GM12878 (cell line): ENCODE measurements at places on chromosomes 16 and 17. TPM values are rescaled to one million over a fixed set of nuclear protein-coding genes. Genes with fewer than 3 reads are reported as not detected.

PDIA2 gene
- total RNA-seq = 0.32 and 0.36 TPM in 2 replicates

GRCh38 chr17:14580499-14580898 lies 279.6 kb downstream of the HS3ST3B1 start:
- H3K27me3 ChIP-seq = no peaks in the 10 kb centered on the region
- no peaks in the 10 kb centered on the region for H3K4me1 ChIP-seq
- no peak overlapping the region for H3K27ac ChIP-seq

- H3K27ac ChIP-seq = no peak overlapping the region
- H3K36me3 ChIP-seq = 0 out of 2 replicates have a peak, but pooled peaks cover 4% of the 10 kb centered on the region
- DNase-seq = no peak
- H3K4me1 ChIP-seq = peaks cover 44% of the 10 kb centered on the region
- no peak overlapping the region for H3K4me3 ChIP-seq
Measured at GRCh38 chr17:78763561-78763960, 18.5 kb downstream of the CYTH1 start.

GRCh38 chr17:29109477-29110371 lies 66.8 kb downstream of the PIPOX start:
- H3K4me3 ChIP-seq = no peak overlapping the region
- H3K36me3 ChIP-seq = peaks cover 8% of the 10 kb centered on the region; the same call in 1 of the 2 replicates
- no peak overlapping the region for H3K27ac ChIP-seq
- DNase-seq = no peak

MEFV gene
- 0.10 and 0.11 TPM in 2 replicates for total RNA-seq

GRCh38 chr17:17682737-17683680 lies 1.8 kb downstream of the RAI1 start:
- H3K27me3 ChIP-seq = no peaks in the 10 kb centered on the region
- no peaks in the 10 kb centered on the region for H3K36me3 ChIP-seq
- DNase-seq = no peak
- peaks cover 37% of the 10 kb centered on the region for H3K4me1 ChIP-seq
- H3K4me3 ChIP-seq = peak overlapping the region; percentile 99
- peak overlapping the region; percentile 90 for H3K27ac ChIP-seq

CA10 gene
- not detected in 2 replicates for total RNA-seq

SLC16A11 gene
- total RNA-seq = 2.0 and 2.7 TPM in 2 replicates

- no peaks in the 10 kb centered on the region for H3K27me3 ChIP-seq
- no peak overlapping the region for H3K4me3 ChIP-seq
- H3K27ac ChIP-seq = no peak overlapping the region
- no peaks in the 10 kb centered on the region for H3K36me3 ChIP-seq
- no peaks in the 10 kb centered on the region for H3K4me1 ChIP-seq
Measured at GRCh38 chr17:8532021-8532420, 96.3 kb downstream of the NDEL1 start.

CSNK2A2 gene
- 74.4 and 79.1 TPM in 2 replicates for total RNA-seq

DNA sequence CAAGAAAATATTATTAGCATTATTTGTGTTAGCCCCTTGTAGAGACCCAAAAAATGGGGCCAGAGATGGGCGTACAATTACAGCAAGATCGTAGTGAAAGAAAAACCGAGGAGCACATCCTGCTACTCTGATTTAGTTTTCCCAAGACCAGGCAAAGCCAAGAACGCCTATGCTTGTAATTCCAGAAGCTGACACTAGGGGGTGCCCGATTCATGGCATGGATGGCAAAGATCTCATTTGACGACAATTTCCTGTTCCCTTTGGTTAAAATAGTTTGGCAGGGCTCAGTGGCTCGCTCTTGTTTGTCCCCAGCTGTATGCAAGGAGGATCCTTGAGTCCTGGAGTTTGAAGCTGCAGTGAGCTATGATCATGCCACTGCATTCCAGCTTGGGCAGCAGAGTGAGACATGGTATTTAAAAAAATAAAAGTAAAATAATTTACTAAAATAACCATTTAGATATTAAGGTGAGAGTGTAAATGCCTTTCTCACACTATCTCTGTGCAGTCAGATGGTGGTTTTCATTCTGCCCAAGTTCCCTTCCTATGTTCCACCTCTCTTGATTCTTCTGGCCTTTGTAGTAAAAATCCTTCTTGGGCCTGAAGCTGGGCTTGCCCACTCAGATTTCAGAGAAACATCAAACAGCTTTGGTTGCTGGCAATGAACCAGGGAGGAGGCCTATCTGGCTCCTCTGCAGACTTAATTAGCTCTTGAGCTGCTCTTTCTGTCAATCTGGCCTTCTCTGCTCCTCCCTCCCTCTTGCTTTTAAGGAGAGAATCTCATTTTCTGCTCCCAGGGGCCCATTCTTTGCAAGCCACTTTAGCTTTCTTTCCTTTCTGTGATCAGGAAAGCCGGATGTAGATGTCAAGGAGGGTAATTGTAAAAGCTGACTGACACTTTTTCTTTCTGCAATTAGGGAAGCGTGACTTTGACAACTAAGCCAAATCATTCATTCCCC lies 31.2 kb downstream of the TMEM238L start:
- H3K27me3 ChIP-seq = no peaks in the 10 kb centered on the region
- H3K4me1 ChIP-seq = no peaks in the 10 kb centered on the region
- no peak overlapping the region for H3K27ac ChIP-seq
- DNase-seq = no peak

DNA sequence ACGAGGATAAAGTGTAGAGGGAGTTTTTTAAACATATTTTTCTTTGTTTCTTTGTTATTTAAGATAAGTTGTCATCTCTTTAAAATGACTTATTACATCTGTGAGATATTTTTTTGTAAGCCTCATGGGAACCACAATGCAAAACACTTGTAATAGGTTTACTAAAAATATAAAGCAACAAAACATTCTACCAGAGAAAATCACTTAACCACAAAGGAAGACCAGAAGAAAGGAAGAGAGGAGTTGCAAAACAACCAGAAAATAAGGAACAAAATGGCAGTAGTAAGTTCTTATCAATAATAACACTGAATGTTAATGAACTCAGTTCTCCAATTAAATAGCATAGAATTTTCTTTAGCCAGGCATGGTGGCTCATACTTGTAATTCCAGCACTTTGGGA lies 22.9 kb downstream of the DHRS7B start:
- H3K36me3 ChIP-seq = no peaks in the 10 kb centered on the region; the same call in 1 of the 2 replicates
- no peak for DNase-seq
- H3K27ac ChIP-seq = no peak overlapping the region
- no peaks in the 10 kb centered on the region for H3K27me3 ChIP-seq

DNA sequence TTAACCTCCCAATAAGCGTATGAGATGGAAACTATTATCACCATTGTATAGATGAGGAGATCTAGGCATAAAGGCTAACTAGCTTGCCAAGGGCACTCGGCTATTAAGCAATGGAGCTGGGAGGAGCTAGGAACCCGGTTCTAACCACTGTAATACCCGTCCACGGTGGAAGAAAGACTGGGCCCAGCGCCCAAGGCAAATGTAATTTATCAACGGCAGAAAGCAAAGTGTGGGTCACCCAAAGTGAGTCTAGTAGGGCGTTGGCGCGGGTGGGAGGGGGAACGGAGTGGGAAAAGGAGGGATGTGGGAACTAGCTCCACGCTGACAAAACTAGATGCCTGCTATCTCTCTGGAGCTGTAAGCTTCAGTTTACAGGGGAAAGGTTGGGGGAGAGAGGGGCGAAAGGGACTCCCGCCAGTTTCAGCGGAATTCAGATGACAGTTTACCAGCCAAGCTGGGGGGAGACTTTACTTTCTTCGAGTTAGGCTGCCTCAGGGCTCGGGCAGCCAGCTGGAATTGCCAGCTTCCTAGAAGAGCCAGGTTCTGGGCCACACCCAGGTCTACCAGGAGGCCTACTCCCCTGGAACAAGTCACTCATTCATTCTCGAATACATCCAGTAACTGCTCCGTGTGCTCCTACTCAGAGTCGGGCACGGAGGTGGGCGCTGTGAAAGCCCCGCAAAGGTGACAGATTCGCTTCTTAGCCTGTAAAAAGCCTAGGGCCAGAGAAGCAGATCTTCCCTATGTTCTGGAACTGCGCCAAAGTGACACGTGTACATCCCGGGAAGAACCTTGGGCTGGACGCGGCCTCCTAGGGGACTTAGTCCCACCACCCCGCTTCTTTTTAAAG lies 837 bp downstream of the LRRC59 start:
- H3K27me3 ChIP-seq = no peaks in the 10 kb centered on the region
- peaks cover 13% of the 10 kb centered on the region for H3K4me1 ChIP-seq
- H3K36me3 ChIP-seq = peaks cover 18% of the 10 kb centered on the region

- no peaks in the 10 kb centered on the region for H3K4me1 ChIP-seq
- no peak for DNase-seq
- no peak overlapping the region for H3K27ac ChIP-seq
- H3K4me3 ChIP-seq = no peak overlapping the region
Measured at GRCh38 chr16:67917852-67918236, 13.8 kb downstream of the CTRL start.

DNA sequence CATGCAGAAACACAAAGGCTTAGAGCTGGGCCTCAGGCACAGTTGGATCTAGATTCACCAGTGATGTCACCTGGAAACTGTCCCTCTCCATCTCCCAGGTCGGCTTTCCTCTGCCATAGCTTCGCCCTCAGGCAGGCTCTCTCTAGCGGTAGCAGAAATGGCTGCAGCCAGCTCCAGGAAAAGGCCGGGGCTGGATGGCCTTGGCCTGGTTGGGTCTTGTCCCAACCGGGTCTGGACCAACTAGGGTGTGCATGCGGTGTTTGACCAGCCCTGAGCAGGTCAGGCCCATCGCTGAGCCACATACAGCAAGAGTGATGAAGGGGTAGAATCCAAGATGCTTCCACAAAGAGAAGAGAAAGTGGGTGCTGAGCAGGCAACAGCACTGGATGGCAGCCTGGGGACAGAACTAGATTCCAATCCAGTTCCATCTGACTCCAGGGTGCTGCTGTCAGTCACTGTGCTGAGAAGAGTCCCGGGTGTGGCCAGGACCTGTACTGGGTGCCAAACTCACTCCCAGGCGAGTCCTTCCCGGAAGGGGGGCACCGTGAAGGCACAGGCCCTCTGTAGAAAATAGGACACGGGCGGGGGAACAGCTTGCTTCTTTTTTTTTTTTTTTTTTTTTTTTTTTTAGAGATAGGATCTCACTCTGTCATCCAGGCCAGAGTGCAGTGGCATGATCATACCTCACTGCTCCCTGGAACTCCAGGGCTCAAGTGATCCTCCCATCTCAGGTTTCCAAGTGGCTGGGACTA lies 51.8 kb downstream of the SOCS3 start:
- no peak overlapping the region for H3K27ac ChIP-seq
- no peak overlapping the region for H3K4me3 ChIP-seq
- H3K4me1 ChIP-seq = no peaks in the 10 kb centered on the region

SOST gene
- not detected in 2 replicates for total RNA-seq

STUB1 gene
- 82.6 and 92.2 TPM in 2 replicates for total RNA-seq

C17orf67 gene
- total RNA-seq = 2.6 and 3.3 TPM in 2 replicates

GRCh38 chr17:51154176-51154575 lies 817 bp downstream of the NME1 start:
- no peak for DNase-seq
- peak overlapping the region; percentile 84 for H3K27ac ChIP-seq
- H3K4me3 ChIP-seq = peak overlapping the region; percentile 90
- peaks cover 7% of the 10 kb centered on the region for H3K4me1 ChIP-seq
- peaks cover 5% of the 10 kb centered on the region for H3K36me3 ChIP-seq

- no peak for DNase-seq
- no peak overlapping the region for H3K4me3 ChIP-seq
- H3K36me3 ChIP-seq = no peaks in the 10 kb centered on the region; the same call in 1 of the 2 replicates
Measured at GRCh38 chr16:67115639-67116038, 5.9 kb downstream of the PHAF1 start.

CCL17 gene
- total RNA-seq = 33.1 and 39.5 TPM in 2 replicates

AGRP gene
- total RNA-seq = not detected in 2 replicates

CYB5B gene
- total RNA-seq = 168 TPM in 2 replicates

DNA sequence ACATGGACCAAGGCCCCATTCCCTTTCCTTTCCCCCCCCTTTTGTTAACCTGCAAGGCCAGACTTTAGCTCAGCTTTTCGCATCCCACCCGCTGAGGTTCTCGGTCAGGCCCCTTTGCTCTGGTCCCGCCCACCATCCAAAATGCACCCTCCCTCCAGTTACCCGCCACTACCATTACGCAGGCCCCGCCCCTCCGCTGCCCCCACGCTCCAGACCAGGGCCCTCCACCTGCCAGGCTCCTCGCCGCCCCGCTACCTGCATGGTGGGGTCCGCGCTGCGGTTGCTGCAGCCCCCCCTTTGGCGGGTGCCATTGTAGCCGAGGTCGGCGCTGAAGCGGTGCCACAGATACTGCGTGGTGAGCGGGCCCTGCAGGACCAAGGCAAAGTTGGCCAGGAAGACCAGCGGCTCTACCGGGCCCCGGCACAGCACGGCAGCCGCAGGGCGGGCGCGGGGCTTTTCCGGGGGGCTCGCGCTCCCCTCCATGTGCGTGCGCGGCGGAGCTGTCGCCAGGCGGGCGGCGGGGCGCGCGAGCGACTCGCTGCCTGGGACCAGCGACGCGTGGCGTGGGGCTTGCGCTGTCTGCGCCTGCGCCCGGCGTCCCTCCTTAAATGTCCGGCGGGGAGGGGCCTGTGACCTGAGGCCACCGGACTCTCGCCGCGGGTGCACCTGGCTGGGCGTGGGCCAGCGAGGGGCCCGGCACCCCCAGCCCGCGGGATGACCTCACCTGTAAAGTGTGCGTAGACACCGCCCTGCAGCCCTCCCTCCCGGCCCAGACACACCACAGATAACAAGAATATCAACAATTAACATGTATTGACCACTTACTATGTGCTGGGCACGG lies at the start of gene SLC46A1:
SLC46A1 (minus strand) TSS at position 581 of the 841 bp plus-strand sequence; CDS start at position 483, 98 bp downstream.
- no peak for DNase-seq
- H3K4me1 ChIP-seq = peaks cover 3% of the 10 kb centered on the region
- no peaks in the 10 kb centered on the region for H3K36me3 ChIP-seq
- H3K4me3 ChIP-seq = peak within 1 kb of the TSS; percentile 75
- H3K27ac ChIP-seq = peak within 1 kb of the TSS; percentile 37; the same call in 1 of the 2 replicates

UBE2O gene
- total RNA-seq = 35.2 and 39.0 TPM in 2 replicates

CCDC92B gene
- total RNA-seq = not detected in 2 replicates

KRTAP2-2 gene
- not detected in 2 replicates for total RNA-seq

DNA sequence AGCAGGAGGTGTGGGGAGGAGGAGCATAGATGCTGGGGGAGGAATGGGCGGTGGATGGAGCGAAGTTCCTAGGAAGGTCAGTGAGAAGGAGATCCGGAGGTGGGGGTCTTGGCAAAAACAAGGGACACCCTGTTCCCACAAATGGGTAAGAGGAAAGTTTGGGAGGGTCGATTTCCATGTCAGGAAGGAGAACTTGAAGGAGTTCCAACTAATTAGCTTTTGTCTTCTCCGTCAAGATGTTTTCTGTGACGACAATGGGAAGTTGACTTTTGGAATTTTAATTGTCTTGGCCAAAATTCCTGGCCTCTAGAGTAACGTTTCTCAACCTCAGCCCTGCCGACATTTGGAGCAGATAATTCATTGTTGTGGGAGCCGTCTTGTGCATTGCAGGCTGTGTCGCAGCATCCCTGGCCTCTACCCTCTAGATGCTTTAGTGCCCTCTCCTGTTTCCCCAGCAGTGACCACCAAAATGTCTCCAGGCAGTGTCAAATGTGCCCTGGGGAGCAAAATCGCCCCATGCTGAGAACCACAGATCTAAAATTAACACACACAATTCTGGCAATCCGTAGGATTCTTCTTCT lies 97.1 kb downstream of the PITPNC1 start:
- DNase-seq = no peak
- no peaks in the 10 kb centered on the region for H3K27me3 ChIP-seq
- H3K4me1 ChIP-seq = peaks cover 21% of the 10 kb centered on the region
- no peak overlapping the region for H3K27ac ChIP-seq

DNA sequence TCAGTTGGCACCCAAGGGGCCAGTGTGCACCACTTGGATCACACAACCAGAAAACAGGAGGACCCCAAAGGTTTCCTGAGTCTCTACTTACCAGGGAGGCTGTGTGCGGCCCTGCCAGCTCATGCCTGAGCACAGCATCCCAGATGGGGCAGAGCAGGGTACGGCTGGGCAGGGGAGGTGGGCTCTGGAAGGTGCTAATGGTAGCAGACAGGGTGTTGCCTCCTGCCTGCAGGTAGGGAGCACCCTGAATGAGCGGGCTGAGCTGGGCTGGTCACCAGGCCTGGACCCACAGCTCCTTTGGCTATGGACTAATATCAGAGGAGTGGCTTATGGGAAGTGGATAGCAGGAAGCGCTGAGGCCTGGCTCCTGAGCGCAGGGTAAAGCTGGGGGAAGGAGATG lies 14.6 kb downstream of the RECQL5 start:
- no peaks in the 10 kb centered on the region for H3K27me3 ChIP-seq
- H3K27ac ChIP-seq = 0 out of 2 replicates have a peak overlapping the region, but pooled peaks have one; percentile 18
- H3K4me1 ChIP-seq = peaks cover 5% of the 10 kb centered on the region; the same call in 1 of the 2 replicates
- DNase-seq = no peak
- peaks cover 3% of the 10 kb centered on the region for H3K36me3 ChIP-seq
